Hippocampal formation (tissue), 2 donors: ENCODE measurements at places on chromosomes 2 and 18.

- no peak for DNase-seq
Observed at GRCh38 chr2:150468350-150468960, 19.0 kb downstream of the RND3 start.

- peak; percentile 43 for DNase-seq
Observed at GRCh38 chr18:23369266-23369665, 83.8 kb upstream of the RIOK3 start.

DNA sequence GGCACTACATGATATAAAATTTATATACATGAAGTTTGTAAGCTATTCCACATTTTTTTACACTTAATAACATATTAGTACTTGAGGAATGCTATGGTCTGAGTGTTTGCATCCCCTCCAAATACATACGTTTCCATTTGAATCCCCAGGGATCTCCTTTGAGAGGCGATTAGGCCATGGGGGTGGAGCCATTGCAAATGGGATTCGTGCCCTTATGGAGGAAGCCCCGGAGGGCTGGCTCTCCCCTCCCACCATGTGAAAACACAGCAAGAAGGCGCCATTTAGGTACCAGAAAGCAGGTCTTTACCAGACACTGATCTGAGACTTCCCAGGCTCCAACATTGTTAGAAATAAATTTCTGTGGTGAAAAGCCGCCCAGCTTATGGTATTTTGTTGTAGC is 20.8 kb upstream of the MBP start:
- DNase-seq, result no peak

DNA sequence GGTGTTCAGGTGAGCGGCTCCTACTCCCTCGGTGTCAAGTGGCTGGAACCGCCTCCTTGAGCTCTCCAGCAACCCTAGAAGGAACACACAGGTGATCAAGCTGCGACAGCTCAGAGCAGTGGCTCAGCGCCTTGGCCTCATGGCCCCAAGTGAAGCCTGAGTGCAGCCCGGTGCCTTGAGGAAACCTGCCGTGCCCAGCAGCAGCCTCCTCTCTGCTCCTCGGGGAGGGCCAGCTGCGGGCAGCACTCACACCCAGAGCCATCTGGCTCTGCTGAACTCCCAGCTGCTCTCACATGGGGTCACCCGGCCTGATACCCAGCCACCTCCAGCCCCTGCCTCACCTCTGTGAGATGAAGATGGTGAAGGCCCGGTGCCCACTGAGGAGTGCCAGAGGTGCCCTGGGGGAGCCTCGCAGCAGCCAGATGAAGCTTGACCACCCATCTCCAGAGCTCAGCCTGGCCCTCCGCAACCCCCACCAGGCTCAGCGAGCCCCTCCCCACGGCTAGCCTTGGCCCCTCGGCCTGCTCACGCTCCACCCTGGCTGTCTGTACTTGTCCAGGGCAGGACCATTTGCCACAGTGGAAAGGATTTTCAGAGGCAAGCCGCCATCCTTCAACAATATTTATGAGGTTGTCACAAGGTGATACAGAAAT is 70.6 kb upstream of the RAB6C start:
- no peak for DNase-seq

DNA sequence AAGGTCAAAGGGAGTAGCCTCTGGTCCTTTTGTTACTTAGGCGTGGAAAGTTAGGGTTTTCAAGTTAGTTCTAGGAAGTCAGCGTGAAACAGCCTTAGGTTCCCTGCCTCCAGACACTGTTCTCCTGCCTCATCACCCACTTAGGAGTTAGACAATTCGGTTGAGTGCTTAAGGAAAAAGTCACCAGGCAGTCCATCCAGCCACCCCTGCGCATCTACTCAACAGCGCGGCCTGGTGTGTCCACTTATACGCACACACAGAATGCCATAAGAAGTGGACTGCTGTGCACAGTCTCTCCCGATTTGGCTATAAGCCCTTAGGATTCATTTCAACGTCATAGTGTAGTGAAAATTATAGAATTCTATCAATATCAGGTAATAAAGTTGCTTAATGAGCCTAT is 470.8 kb upstream of the TNP1 start:
- no peak for DNase-seq

DNA sequence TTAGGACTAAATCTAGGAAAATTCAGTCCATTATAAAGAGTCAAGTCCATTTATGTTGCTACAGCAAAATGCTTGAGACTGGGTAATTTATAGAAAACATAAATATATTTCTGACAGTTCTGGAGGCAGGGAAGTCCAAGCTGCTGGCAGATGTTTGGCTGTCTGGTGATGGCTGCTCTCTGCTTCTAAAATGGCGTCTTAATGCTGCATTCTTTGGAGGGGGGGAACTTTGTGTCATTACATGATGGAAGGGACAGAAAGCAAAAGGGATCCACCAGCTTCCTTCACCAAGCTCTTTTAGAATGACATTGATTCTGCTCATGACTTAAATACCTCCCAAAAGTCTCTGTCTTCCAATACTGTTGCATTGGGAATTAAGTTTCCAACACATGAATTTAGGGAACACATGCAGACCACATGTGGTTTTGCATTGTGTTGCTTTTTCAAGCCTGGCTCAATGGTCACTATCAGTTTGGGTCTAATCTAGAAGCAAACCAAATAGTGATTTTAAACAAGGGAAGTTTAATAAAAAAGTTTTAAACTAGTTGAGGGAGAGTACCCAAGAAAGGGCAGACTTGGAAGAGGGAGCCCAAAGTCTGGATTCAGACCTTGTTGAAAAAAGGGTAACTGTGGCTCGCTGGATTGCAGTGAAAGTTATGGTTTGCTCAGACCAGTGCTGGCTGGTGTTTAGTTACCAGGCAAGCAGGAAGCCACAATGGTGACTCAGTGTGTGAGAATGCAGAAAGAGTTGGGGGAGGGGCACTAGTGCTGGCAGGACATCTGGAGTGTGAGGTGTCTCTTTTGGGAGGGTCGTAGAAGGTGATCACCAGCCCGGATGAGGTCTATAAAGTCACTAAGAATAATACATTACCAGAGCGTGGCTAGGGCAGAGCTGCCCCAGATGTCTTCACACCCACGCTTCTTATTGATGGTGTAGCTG is 30.8 kb downstream of the C18orf54 start:
- DNase-seq, result no peak

- no peak for DNase-seq
Observed at GRCh38 chr2:8848328-8849100, 11.1 kb upstream of the KIDINS220 start.

GRCh38 chr18:79991494-79991893 is 3.1 kb upstream of the TXNL4A start:
- no peak for DNase-seq

DNA sequence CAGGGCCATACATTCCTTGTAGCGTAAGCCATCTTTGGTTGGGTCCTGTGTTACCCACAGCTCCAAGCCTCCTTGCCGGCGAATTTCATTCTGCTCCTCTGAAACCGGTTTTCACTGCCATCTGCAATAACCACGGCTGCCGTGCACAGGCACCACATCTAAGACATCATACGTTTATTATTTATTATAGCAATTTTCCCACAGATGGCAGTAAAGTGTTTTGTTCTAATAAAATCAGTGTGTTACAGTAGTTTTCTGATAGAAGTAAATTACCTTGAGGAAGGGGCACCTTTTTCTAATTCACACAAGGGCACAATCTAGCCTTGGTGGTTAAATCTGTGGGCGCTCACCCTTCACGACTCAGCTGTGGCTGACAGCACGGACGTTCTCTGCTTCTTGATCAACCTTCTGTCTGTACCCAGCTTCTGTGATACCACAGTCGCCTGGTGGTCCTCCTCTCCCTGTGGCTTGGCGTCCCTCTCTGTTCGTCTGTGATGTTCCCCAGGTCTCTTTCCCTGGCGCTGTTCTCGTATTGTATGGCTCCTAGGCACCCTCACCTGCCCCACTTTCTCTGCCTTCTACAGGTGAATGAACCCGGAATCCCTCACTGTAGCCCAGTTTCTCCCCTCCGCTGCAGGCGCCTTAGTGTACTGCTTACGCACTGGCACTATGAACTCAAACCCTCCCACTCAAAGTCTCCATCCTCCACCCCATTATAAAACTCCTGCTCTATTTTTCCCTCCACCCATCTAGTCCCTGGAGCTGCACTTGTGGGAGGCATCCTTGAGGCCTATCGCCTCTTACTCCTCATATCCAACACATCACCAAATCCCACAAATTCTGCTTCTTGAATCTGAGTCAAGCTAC is 236.8 kb downstream of the DYSF start:
- DNase-seq, result no peak

DNA sequence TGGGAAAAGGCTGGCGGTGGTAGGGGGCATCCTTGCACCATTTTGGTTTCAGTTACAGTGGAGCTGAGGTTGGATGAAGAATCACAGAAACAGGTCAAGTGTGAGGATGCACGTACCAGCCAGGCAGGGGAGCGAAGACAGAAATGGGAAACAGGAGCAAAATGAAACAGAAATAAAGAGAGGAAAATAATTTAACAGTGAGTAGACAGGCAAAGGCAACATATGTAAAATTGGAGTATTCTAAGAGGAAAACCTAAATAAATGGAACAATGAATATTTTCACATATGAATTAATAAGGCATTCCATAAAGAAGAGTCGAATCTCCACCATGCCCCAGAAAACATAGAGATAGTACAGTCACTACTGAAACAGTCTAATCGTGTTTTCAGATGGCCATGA is 29.7 kb downstream of the LRRFIP1 start:
- DNase-seq, result no peak

DNA sequence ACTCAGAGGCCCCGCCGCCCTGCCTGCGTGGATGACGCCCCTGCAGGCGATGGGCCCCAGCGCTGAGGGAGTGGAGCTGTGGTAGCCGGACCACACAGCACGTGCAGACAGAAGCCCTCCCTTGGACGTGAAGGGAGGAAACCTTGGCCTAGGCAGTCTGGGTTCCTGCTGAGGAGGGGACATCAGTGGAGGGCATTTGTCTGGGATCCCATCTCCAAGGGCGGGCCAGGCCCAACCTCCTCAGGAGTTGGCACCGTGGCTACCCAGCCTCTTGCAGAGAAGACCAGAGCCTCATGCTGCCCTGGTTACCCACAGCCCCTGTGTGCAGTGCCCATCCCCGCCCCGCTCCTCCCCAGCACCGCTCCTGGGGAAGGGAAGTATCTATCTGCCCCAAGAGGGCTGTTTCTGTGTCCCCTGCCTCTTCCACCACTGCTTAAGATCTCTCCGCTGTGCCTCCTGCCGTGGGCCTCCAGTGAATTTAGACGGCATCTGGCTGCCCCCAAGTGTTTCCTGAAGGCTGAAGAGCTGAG is 241.8 kb downstream of the KLHL29 start:
- DNase-seq, result no peak
